ENCODE measurements at places on chromosomes 16 and 17.

DNA sequence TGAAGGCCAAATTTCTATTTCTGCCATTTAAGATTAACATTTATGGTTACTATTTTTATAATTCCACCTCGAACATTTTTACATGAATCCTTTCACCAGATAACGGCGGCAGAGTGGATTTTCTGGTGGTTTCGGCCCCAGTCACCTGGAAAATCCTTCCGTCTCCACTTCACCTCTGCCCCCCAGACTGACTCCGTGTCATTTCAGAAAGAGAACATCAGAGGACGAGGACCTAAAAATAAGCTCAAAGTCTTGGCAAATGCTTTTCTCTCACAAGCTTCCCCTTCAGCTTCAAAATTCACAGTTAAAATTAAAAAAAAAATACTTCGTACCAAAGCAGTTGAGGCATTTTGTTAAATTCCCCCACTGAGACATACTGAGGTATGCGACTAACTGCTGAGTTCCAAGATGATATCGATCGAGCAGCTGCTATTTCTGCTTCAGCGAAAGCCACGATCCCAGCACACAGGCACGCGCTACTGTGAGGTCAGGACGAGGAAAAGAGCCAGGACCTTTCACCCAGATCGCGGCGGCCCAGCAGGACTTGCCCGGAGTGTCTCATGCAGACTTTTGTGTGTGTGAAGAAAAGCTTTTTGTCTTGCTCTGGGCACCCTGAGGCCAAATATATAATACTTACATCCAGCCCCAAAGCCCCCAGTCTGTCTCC lies 36.8 kb downstream of the ASPA start:
- no peaks in the 10 kb centered on the region for H3K27me3 ChIP-seq
- H3K36me3 ChIP-seq = no peaks in the 10 kb centered on the region
- peak overlapping the region; percentile 37 for H3K27ac ChIP-seq
- H3K4me1 ChIP-seq = no peaks in the 10 kb centered on the region
- peak overlapping the region; percentile 48 for H3K4me3 ChIP-seq

- H3K4me3 ChIP-seq = no peak overlapping the region
- no peak for DNase-seq
- H3K36me3 ChIP-seq = no peaks in the 10 kb centered on the region
- no peak overlapping the region for H3K27ac ChIP-seq
- H3K27me3 ChIP-seq = no peaks in the 10 kb centered on the region
- H3K4me1 ChIP-seq = peaks cover 42% of the 10 kb centered on the region
These were observed 256.6 kb downstream of the CPPED1 start for GRCh38 chr16:12546918-12547607.

DNA sequence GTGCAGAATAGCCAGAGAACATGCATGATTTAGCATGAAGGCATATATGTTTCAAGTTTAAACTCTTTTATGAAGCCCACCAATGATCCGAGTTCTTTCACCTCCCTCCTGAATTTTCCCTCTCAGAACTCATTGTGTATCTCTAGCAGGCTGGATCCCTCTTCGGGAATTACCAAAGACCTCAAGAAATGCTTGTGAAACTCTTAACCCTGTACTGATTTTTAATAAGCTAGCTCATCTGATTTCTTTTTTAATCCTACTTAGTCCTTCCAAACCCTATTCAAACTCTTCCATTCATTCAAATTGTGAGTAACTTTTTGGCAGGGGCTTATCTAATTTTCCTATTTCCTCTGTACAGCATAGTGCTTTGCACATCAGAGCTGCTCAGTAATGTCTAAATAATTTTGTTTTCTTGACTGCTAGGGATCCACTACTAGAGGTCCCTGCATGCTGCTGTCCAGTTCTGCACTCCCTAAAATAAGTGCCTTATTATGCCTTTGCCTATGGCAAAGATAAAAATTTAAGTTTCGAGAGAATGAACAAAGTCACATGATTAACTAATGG lies 723.8 kb downstream of the CDH11 start:
- no peak for DNase-seq
- H3K27me3 ChIP-seq = no peaks in the 10 kb centered on the region
- H3K4me1 ChIP-seq = no peaks in the 10 kb centered on the region
- no peak overlapping the region for H3K4me3 ChIP-seq
- H3K27ac ChIP-seq = no peak overlapping the region

DNA sequence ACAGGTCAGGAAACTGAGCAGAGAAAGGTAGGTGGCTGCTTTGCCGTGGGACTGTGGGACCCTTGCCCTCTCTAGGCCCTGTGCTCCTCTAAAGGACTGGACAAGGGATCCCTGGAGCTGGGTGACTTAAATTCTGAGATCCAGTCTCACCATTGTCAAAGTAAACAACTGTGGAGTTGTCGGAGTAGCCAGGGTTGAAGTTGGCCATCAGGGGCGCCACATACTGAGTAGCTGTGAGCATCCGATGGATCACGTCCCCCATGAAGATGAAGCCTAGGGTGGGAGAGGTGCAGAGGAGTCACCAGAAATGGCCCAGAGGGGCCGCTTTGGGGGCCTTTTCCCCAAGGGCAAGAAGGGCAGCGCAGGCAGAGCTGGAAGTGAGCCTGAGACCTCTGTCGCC lies 43.5 kb downstream of the PLXDC1 start:
- H3K27ac ChIP-seq = no peak overlapping the region
- H3K4me3 ChIP-seq = no peak overlapping the region
- H3K4me1 ChIP-seq = peaks cover 17% of the 10 kb centered on the region
- DNase-seq = no peak
- H3K27me3 ChIP-seq = peaks cover 4% of the 10 kb centered on the region
- no peaks in the 10 kb centered on the region for H3K36me3 ChIP-seq

Measured in SJCRH30 (cell line).